Kidney capillary endothelial cell (primary cell): ENCODE measurements at places on chromosomes 4 and X.

DNA sequence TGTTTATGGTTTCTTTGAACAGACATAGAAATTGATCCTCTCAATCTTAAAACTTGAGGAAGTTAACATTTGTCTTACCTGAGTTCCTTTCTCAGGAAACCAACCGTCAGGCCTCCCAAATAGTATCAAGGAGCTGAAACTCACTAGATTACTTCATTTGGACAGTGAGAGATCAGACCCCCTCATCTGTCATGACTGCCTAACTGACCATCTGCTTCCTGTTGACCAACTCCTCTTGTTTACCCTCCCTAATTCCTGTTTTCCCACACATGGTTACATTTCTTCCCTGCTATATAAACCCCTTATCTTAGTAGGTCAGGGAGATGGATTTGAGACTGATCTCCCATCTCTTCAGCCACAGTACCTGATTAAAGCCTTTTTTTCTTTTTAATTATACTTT is 46.2 kb upstream of the NMU start:
- DNase-seq: no peak

GRCh38 chr4:106864231-106864630 is 171.9 kb downstream of the DKK2 start:
- no peak for DNase-seq

DNA sequence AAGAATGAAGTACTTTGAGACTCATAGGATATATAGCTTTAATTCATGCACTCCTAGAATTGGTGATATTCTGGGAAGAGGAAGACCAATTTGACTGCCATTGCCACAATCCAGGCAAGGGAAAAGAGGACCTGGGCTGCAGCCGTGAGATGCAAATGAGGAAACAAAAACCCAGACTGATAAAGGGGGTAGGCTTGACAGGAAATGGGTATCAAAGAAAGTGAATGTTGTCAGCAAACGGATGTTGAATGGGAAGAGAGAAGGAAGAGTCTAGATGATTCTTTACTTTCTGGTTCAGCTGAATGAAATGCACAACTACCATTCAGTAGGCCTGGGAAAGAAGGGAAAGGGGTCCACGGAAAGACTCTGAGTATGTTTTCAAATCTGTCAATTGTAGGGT is 17.1 kb upstream of the ARHGEF6 start:
- DNase-seq: no peak

GRCh38 chr4:26731351-26732035 is 129.1 kb upstream of the STIM2 start:
- no peak for DNase-seq

- DNase-seq: no peak
Measured at GRCh38 chrX:133981924-133982323, 3.5 kb downstream of the GPC3 start.

DNA sequence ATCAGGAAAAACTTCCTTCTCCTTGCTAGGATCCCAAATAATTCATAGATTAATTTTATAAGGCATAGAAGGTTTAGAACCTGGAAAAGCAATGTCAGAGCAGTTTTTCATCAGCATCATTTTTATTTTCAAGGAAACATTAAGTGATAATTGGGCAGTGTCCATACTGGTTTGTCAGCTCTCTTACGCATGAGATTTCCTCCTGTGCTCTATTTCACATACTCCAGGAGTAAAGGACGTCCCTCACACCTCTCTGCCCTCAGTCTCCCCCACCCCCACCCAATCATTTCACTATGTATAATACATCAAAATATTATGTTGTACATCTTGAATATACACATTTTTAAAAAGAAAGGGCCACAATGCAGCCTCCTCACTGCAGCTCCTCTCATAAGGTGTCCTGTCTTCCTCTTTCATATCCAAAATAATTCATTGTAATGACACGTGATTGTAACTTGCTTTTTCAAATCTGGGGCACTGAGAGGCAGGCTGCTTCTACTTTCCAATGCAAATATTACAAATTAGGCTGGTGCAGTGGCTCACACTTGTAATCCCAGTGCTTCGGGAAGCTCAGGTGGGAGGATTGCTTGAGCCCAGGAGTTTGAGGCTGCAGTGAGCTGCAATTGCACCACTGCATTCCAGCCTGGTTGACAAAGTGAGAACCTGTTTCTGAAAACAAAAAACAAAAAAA is 34.4 kb downstream of the ARHGEF38 start:
- DNase-seq: no peak

- peak; percentile 48 for DNase-seq
Measured at GRCh38 chr4:103137446-103137827, 37.8 kb upstream of the BDH2 start.

DNA sequence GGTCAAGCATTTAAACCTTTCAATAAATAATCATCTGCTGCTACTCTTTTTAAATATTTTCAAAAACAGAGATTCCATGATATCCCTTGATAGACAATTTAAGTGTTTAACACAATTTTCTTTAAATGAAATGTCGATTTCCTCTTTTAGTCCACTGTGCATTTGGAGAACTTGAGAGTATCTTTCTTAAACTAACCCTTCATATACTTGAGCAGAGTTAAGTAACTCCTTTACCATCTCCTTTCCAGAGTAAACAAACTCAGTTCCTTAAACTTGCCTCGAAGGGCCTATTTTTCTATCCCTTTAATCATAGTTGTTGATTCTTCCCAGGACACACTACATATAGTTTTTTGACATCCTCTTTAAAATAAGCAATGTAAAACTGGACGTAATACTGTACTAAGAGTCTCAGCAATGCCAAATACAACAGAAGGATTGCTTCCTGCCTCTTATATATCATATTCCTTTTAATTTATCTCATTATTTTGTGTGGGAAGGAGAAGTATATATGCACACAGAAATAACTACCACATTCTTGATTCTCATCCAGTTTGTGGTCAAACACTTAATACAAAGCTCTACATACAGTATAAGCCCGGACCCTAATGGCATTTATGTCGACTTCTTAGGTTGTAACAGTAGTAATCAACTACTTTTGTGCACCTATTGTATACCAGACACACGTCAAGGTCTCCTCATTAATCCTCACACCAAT is 22.8 kb downstream of the RAB28 start:
- DNase-seq: no peak

- no peak for DNase-seq
Measured at GRCh38 chr4:148999924-149000323, 557.7 kb upstream of the NR3C2 start.

- DNase-seq: no peak
Measured at GRCh38 chr4:139241086-139241783, 38.8 kb downstream of the MGARP start.

DNA sequence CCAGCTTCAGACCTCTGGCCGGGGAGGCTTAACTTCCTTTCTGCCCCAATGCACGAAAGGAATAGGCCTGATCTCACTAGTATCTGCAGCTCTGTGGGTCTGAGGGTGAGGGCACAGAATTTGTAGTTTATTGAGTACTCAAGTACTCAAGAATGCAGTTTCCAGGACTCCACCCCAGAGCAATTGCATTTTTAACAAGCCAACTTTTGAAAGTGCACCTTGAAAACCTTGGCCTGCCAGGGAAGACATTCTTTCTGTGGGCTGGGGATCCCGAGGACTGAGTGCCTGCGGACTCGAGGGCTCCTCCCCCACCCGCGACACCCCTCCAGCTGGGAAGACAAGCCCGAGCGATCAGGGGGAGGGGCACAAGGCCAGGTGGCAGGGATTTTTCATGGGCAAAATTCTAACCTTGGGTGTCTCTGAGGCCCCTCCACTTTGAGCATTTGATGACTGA is 22.4 kb downstream of the RS1 start:
- no peak for DNase-seq

GRCh38 chrX:56233100-56233499 is 944 bp downstream of the KLF8 start:
- DNase-seq: no peak

DNA sequence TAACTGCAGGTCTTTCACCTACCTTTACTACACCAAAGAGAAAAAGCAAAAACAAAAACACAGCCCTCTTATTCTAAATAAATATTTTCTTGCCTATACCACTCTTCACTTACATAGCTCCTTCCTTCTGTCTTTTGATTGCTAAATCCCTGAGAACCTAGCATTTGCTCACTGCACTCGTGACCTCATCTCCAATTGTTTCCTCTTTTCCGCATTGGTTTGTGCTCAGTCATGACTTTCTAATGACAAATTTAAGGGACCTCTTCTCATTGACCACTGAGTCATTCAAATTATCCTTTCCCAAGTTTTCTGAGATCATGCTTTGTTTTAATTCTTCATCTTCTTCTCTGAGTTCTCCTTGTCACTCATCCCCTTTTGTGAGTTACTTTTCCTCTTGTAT is 1697.1 kb downstream of the STIM2 start:
- no peak for DNase-seq

DNA sequence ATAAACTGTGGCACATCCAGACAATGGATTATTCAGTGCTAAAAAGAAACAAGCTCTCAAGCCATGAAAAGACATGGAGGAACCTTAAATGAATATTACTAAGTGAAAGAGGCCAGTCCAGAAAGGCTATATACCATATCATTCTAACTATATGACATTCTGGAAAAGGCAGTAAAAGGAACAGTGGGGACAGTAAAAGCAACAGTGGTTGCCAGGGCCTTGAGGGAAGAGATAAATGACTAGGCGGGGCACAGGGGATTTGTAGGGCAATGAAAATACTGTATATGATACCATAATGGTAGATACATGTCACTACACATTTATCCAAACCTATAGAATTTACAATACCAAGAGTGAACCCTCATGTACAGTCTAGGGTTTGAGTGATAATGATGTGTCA is 115.3 kb downstream of the ATP8A1 start:
- no peak for DNase-seq

GRCh38 chrX:124665621-124666400 is 319.4 kb downstream of the SH2D1A start:
- DNase-seq: no peak

- DNase-seq: no peak
Measured at GRCh38 chr4:139562067-139562684, 6.2 kb upstream of the SETD7 start.

DNA sequence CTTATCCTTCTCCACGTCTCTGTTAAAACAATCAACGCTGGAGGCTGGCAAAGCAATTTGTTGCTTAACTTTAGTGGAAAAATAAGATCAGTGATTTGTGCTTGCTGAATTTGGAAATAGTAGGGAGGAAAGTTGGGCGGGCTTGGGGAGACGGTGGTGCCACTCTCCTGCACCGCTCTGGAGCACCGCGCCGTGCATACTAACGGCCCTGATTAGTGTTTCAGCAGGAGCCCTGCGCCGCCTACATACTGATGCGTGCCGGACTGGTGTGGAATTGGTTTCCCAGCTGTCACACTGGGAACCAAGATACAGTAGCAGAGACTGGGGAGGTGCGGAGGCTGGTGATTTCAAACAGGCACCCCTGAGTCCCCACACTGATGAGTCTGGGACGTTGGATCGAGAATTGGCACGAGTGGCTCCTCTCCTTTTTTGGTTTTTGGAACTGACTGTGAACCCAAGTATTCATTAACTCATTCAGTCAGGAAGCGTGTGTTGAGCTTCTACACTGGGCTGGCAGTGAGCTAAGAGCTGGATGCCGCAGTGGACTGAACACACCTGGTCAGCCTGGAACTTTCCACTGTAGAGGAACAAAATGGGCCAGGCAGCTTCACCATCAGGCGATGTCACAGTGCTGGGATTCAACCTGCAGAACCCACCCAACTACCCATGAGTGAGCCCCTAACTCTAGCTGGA is 29.0 kb upstream of the PSAPL1 start:
- no peak for DNase-seq

DNA sequence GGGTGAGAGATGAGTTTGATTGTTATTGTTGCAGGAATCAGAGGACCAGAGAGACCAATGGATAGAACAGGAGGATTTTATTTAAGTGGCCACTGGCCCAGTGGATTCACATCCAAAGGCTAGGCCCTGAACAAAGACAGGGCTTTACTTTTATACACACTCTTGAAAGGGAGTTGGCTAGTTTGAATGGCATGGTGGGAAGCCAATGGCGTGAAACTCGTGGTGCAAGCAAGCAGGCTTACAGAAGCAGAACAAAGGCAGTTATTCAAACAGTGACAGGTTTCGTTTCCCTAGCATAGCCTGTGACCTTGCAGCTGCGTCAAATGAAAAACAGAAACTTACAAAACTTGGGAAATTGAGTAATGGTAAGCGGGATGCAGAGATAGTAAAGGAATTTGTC is 110.2 kb upstream of the PRDX4 start:
- DNase-seq: no peak

GRCh38 chr4:167606551-167606950 is 372.3 kb upstream of the SPOCK3 start:
- no peak for DNase-seq

GRCh38 chr4:75180790-75181776 is 248.2 kb downstream of the PARM1 start:
- no peak for DNase-seq

GRCh38 chrX:44244008-44244407 is 99.5 kb downstream of the EFHC2 start:
- peak; percentile 15 for DNase-seq

DNA sequence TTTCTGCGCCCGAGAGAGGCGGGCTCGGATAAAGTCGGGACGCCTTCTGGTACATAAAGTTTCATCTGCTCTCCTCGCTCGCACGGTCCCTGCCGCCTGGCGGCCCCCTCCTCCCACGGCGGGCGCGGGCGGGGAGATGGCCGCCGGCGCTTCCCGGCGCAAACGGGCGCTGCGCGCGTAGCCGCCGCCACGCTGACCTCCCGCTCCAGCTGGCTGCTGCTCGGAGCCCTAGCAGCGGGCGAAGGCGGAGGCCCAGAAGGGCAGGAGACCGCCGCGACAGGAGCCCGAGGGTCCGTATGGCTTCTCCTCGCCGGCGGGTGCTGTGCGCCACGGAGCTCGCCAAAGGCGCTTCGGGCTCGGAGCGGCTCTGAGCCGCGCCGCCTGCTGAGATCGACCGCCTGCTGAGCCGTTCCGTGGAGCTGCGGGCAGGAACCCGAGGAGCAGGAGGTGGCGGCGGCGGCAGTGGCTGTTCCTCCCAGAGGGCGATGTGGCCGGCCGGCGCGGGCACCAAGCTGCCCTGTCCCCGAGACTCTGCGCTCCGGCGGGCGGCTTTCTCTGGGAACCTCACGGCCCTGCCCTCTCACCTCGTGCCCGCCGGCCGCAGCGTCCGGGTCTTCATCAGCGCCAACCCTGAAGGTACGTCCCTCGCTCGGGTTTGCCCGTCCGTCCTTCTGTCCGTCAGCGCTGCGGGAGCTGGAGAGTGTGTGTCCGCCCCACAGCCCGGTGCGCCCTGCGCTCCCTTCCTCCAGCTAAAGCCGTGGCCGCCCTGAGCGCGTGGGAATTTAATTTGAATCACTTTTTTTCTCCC is at the start of gene NWD2:
NWD2 (plus strand) TSS at position 161 of the 808 bp plus-strand sequence; CDS start at position 486, 325 bp downstream.
- no peak for DNase-seq

DNA sequence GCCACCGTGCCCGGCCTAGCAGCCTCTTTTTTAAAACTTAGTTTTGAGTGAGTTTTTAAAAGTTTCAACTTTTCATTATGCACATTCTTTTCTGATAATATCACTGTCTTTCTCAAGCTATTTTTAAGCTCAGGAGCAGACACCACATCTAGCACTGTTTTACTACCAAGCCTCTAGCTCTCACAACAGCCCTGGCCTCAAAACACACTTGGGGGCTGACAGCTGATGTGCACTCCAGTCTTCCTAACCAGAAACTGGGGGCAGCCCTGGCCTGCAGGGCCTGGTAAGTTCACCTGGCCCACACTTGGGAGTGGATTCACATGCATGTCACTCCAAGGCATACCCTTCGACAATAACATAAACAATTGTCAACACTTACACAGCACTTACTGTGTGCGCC is 34.0 kb downstream of the CENPU start:
- no peak for DNase-seq
